ENCODE measurements at places on chromosomes 6 and 20.
A peak's percentile ranks its signal among the peaks of the same experiment; 100 is the strongest.

DNA sequence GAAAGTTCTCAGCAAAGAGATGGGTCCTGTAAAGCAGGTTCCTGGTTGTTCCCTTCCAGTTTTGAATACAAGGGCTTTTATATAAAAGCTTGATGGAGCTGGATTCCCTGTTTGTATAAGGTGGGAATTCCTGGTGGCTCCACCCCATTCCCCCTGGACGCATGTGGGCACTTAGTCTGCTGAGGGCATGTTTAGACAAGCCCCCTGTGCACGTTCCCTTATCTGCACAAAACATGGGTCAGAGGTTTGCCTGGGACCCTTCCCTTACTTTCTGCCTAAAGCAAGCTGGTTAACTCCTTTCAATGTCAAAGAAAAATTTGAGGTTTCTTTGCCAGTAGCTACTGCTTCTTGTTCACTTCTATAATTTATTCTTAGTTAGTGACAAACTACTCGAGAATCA, 181.1 kb downstream of the BCKDHB start:
- no peak for DNase-seq

- DNase-seq = no peak
These were observed 27.9 kb upstream of the NT5E start for GRCh38 chr6:85421972-85422371.

DNA sequence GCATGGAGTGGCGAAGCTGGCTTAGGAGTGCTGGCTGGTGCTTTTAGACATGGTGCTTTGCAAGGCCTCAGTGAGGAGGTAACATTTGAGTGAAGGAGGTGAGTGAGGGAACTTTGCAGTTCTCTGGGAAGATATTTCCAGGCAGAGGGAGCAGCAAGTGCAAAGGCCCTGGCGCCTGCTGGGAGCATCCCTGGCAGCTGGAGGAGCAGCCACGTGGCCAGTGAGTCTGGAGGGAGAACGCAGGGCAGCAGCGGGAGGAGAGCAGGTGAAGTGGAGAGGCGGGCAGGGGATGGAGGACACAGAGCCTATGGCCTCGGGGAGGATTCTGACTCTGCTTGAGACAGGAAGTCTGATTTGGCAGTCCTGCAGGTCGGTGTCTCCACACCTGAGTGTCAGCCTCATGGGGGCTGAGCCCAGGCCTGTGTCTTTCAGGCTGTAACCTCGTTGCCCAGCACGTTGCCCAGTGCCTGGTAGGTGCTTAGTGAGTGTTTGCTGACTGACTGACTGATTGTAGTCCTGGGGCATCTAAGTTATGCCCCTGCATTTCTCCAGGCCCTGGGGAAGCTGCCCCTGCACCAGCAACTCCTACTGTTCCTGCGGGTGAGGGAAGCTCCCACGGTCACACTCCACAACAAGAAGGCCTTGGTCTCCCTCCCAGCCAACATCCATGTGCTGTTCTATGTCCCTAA, 11.0 kb upstream of the BPIFB4 start:
- no peak for DNase-seq

DNA sequence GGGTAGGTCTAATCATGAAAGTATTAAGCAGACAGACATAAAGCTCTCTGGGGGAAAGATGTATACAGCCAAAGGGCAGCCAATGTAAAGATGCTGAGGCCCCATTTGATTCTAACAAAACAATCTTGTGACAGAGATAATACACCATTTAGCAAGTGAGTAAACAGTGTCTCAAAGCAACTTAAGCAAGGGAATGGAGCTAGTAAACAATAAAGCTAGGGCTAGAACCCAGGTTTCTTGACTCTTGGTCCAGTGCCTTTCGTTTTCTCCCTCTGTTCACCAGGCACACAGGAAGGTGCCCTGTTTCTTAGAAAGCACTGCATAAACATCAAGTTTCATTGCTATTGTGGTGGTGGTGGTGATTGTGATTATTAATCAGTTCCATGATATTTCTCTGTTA, 5.1 kb downstream of the ELOVL2 start:
- DNase-seq = no peak

DNA sequence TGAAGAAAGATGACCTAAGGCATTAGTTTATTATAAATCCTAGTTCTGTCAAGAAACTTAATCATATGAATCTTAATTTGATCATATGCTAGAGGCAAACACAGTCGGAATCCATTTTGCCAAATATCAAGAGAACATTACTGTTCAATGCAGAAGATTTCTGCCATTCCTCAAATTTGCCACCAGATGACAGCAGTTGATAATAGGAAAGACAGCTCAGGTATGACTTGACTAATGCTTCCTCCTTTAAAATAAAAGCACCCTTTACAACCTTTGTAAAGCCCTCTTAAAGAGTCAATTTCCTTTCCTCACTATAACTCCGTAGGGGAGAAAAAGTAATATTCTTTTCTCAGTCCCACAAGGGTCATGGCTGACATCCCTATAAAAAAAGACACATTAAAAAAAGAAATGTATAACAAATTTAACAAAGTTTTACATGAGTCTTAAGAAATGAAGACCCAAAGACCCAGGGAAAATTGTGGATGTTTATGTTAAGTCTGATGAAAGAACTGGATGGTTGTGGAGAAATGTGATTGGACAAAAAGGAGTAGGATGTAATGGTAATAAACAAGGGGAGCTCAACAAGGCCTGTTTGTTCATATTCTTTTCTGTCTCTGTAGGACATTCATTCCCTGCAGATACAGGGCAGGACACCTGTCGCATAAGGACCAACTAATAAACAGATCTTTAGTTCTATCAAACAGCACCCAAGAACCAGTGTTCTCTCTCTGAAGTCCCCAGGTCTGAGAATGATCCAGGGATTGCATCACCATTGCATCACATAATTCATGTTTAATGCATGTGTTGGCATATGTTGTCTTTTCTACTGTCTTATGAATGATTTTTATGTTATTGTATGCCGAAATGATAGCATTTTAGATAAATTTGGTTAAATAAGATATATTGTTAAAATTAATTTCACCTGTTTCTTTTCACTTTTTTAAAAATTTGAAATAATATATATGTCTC, 23.0 kb upstream of the IL17A start:
- DNase-seq = peak; percentile 42

DNA sequence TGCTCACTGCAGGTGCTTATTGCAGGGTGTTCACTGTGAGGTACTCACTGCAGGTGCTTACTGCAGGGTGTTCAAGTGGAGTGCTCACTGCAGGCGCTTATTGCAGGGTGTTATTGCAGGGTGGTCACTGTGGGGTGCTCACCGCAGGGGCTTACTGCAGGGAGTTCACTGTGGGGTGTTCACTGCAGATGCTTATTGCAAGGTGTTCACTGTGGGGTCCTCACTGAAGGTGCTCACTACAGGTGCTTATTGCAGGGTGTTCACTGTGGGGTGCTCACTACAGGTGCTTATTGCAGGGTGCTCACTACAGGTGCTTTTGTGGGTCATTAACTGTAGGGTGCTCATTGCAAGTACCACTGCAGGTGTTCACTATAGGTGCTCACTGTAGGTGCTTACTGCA, 20.2 kb downstream of the APMAP start:
- no peak for DNase-seq

DNA sequence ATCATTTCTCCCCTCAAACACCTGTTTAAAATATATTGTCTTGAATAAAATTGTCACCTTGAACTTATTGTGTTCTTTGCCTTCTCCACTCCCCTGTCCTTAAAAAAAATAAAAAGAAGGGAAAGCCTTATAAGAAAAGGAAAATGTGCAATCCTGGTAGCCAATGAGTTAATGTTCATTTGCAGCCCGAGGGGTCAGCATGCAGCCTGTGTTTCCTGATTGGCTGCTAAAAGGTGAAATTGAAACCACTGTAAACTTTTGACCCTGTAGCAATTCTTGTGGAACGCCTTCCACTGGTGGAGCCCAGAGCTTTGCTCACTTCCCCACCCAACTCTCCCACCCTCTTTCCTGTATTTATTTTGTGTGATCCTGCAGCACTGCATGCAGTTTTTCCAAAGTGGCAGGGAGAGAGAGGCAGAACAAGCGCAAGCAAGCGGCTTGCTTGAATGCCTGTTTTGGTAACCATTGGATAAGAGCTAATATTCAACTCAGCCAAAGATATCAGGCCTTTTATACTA, 74.9 kb downstream of the NCOA3 start:
- peak; percentile 38 for DNase-seq

GRCh38 chr6:11473008-11473740, 64.4 kb upstream of the TMEM170B start:
- no peak for DNase-seq

- no peak for DNase-seq
These were observed 83.3 kb upstream of the ID4 start for GRCh38 chr6:19753826-19754225.

- DNase-seq = peak; percentile 82
These were observed at the start of gene TMEM242 for GRCh38 chr6:157323255-157323965. Gene TMEM242 (minus strand): TSS chr6:157323519. CDS start chr6:157323499, 20 bp downstream.

DNA sequence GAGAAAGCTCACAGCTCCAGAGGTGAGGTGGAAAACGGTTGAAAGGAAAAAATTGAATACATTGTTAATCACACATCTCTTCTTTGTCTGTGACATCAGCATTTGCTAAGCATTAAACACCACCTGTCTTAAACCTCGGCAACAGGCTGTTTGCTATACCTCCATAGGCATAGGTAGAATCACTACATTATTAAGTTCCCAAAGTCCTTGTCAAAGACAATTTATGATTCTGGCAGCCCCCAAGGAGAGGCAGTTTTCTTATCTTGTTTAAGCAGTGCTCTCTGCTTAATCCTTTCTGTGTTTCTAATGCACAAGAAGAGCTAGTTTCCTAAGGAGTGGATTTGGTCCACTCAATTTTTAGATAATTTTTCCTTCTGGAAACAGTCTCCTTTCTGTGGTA, 249.7 kb downstream of the NKAIN2 start:
- no peak for DNase-seq

DNA sequence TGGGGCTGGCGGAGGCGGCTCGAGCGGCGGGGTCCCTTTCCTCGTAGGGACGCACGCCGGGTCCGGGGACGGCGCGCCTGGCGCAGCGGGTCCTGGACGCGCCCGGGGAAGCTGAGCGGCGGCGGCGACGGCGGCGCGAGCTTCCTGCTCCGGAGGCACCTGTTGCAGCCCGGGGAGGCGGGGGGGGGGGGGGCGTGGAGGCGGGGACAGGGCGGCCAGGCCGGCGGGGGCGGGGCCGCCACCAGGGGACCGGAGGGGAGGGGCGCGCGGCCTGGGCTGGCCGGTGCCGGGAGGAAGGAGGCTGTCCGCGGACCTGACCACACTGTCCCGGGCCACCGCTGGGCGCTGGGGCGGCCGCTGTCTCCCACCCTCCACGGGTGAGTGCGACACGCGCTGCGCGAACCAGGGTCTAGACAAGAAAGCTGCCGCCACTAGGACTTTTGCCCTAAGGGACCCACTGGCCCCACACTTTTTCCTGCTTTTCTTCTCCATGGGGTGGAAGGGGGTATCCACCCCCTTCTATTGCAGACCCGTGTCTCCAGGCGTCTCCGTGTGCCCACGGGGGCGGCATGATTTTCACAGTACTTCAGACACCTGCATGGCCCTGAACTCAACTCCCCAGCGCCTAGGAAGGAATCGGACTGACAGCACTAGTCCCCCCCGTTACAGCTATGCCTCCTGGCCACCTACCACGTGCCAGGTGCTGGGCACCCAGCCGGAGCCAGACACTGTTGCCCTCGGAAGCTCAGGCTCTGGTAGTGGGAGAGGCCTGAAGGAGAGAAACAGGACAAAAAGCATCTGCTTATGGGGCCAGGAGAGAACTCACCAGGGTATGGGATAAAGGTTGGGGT, at the start of gene NFATC2:
Gene NFATC2, minus strand, starts transcription at position 149 of the 851 bp plus-strand sequence. CDS start 220 bp downstream, outside the sequence.
- DNase-seq = no peak

DNA sequence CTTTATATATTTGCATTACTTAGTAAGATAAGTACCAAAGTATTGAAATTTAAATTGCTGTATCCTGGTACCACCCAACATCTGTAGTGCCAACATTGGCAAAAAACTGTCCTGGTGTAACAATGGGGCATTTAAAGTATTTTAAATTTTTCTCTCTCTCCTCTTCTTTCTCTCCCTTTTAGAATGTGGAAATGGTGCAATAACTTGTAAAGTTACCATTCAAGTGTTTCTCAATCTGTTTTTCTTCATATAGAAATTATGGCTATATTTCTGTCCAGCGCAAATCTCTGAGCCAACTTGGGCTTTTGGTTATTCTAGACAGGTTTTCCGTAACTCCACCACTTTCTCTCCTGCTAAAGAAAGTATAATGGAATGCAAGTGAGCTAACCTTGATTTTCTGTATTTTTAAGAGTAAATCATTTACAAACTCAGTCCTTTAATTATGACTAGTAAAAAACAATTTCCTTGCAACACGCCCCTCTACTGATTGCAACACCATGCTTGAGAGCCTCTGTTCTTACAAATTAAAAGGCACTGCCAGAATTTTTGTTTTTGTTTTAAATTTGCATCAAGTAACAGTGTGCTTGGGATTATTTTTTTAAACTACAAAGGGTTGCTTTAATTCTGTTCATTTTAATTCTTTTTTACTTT, 324.2 kb upstream of the CITED2 start:
- DNase-seq = no peak

GRCh38 chr6:43170417-43170930, 595 bp upstream of the SRF start:
- DNase-seq = peak; percentile 64

- no peak for DNase-seq
These were observed 2.8 kb upstream of the FOXC1 start for GRCh38 chr6:1606780-1607515.

DNA sequence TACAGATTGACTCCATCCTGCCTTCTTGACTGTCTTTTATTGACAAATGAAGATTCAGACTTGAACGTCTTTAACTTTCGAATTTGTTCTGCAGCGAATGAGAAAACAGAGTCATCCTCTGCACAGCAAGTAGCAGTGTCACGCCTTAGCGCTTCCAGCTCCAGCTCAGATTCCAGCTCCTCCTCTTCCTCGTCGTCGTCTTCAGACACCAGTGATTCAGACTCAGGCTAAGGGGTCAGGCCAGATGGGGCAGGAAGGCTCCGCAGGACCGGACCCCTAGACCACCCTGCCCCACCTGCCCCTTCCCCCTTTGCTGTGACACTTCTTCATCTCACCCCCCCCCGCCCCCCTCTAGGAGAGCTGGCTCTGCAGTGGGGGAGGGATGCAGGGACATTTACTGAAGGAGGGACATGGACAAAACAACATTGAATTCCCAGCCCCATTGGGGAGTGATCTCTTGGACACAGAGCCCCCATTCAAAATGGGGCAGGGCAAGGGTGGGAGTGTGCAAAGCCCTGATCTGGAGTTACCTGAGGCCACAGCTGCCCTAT, 12.2 kb downstream of the BRD2 start:
- DNase-seq = no peak

DNA sequence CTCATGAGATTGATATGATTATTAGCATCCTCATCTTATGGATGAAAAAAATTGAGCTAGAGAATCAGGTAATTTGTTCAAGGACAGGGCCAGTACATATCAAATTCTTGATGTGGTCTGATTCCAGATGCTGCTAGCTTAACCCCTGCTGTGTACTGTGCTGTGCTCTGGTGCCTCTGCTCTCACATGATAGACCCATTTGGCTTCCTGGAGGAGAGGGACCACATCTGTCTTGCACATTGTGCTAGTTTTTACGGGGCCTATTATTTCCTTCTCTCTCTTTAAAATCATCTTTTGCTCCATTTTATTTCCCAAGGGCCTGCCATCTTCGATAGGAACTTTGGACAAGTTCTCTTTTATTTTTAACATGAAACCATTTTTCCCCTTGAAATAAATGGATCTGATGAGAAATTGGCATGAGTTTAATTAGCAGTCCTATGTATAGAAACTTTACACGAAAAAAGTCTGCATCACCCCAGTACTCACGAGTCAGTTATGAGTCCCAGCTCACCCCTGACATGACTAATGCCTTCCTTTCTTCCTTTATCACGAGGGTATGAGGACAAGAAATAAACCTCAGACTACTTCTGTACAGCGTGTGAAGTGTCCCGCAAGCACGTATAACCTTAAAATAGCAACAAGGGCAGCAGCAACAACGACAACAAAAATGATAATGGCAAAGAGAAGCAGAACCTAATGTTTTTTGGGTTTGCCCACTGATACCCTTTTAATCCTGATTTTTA, 26.5 kb downstream of the CD109 start:
- DNase-seq = no peak

All from LNCaP clone FGC (cell line).